ENCODE measurements at places on chromosomes 11 and 22.

GRCh38 chr11:102560555-102561011 is 30.0 kb upstream of the MMP7 start:
- no peak for DNase-seq

DNA sequence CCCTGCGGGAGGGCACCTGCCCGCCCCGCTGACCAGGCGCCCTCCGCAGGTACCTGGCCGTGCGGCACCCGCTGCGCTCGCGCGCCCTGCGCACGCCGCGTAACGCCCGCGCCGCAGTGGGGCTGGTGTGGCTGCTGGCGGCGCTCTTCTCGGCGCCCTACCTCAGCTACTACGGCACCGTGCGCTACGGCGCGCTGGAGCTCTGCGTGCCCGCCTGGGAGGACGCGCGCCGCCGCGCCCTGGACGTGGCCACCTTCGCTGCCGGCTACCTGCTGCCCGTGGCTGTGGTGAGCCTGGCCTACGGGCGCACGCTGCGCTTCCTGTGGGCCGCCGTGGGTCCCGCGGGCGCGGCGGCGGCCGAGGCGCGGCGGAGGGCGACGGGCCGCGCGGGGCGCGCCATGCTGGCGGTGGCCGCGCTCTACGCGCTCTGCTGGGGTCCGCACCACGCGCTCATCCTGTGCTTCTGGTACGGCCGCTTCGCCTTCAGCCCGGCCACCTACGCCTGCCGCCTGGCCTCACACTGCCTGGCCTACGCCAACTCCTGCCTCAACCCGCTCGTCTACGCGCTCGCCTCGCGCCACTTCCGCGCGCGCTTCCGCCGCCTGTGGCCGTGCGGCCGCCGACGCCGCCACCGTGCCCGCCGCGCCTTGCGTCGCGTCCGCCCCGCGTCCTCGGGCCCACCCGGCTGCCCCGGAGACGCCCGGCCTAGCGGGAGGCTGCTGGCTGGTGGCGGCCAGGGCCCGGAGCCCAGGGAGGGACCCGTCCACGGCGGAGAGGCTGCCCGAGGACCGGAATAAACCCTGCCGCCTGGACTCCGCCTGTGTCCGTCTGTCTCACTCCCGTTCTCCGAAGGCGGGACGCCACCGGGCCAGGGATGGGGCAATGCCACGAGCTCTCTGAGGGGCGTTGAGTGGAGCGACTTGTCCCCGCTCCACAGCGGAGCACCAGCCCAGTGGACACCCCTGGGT is 1.8 kb downstream of the GALR3 start:
- no peak for DNase-seq

- no peak for DNase-seq
Measured at GRCh38 chr11:86148345-86148747, 79.5 kb upstream of the PICALM start.

GRCh38 chr11:75453916-75454655 is 21.1 kb upstream of the KLHL35 start:
- DNase-seq = no peak

GRCh38 chr22:23514322-23515038 is 65.6 kb downstream of the IGLL1 start:
- DNase-seq = no peak

DNA sequence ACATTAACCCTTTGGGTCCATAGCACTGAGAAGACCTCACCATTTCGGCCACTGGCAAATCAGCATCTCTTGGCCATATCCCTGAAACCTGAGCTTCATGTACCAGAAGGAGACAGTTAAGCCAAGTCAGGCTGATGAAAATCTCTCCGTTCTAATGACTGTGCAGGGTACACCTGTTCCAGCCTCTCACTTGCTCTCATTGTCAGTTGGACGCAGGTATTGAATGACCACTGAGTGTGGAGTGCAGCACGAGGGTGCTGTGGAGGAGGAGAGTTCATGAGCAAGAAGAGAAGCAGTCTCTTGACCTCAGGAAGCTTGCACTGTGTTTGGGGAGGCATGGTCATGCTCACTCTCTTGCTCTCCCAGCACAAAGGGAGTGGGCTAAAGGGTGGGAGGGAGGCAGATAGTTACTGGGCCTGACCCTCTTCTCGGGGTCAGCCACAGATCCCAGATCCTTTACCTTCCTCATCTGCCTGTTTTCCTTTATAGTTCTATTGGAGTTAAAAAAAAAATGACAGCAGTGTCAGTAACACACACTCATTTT is 65.2 kb downstream of the ZBTB16 start:
- DNase-seq = no peak

DNA sequence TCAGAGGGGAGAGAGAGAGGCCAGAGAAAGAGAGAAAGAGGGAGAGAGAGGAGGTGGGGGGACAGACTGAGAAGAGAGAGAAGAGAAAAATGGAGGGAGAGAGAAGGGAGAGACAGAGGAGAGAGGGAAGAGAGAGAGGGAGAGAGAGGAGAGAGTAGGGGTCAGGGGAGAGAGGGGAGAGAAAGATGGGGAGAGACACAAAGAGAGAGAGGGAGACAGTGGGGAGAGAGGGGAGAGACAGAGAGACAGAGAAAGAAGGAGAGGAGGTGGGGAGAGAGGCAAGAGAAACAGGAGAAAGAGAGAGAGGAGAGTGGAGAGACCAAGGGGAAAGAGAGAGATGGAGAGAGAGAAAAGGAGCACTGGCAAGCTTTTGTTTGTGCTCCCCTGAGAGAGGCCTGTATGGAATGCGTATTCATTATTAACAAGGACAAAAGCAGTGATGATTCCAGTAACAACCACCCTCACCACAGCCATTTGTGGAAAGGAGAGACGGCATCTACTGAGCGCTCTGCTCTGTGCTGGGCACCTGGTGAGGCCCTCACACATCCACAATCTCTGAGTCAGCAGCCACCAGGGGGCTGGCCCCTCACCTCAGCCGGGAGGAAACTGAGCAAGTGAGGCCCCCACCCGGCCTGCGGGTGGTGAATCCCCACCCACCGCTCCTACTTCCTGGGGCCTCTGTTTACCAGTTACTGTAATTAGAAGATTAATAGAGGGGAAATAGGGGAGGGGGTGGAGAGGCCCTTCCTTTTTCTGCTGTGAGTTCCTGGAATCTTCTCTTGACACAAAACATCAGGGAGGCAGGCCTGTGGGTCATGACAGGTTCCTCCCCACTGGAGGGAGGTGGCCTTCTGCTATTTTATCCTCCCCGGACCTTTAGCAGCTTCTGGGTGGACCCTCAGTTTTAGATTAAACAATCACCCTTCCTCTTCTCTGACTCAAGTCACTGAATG is 14.6 kb upstream of the MIAT start:
- peak; percentile 75 for DNase-seq

- DNase-seq = no peak
Measured at GRCh38 chr11:96241331-96241841, 101.6 kb downstream of the MAML2 start.

GRCh38 chr22:38923463-38924346 is 33.7 kb upstream of the APOBEC3A start:
- DNase-seq = no peak

GRCh38 chr11:12757416-12757815 is 83.2 kb downstream of the TEAD1 start:
- no peak for DNase-seq

DNA sequence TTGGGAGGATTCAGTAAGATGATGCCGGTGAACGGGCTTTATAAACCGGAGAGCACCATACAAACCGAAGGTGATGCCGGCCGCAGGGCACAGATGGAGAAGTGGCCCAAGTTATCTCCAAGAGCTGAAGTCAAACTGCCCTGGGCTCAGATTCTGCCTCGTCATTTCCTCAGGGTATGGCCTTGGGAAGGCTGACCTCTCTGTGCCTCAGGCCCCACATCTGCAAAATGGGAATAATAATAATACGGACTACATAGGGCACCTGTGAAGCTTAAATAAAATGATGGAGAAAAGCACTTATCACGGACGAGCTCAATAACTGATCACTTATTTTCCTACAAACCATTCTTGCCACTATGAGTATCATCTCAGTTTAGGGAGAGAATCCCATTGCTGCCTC is 29.9 kb downstream of the DSCAML1 start:
- DNase-seq = no peak

- no peak for DNase-seq
Measured at GRCh38 chr11:133950874-133951326, 5.9 kb downstream of the IGSF9B start.

- DNase-seq = no peak
Measured at GRCh38 chr11:1217151-1217550, 5.7 kb upstream of the MUC5B start.

GRCh38 chr11:73347067-73347466 is 29.1 kb upstream of the RELT start:
- no peak for DNase-seq

DNA sequence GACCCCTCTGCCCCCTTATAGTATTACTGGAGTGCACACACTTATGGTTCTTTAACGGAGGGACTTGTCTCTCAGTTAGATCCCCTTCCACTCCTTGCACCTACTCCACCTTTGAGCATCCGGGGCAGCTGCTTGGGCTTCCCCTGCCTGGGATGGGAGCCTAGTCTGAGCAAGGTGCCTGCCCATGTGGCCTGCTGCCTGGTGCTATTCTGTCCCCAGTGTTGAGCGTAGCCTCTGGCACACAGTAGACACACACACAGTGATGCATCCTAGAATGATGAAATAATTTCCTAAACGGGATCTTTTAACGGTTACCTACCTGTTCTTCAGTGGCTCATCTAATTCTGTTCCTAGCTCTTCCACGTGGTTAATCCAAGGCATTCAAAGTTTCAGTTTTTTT is 22.4 kb downstream of the PPFIA1 start:
- DNase-seq = no peak

DNA sequence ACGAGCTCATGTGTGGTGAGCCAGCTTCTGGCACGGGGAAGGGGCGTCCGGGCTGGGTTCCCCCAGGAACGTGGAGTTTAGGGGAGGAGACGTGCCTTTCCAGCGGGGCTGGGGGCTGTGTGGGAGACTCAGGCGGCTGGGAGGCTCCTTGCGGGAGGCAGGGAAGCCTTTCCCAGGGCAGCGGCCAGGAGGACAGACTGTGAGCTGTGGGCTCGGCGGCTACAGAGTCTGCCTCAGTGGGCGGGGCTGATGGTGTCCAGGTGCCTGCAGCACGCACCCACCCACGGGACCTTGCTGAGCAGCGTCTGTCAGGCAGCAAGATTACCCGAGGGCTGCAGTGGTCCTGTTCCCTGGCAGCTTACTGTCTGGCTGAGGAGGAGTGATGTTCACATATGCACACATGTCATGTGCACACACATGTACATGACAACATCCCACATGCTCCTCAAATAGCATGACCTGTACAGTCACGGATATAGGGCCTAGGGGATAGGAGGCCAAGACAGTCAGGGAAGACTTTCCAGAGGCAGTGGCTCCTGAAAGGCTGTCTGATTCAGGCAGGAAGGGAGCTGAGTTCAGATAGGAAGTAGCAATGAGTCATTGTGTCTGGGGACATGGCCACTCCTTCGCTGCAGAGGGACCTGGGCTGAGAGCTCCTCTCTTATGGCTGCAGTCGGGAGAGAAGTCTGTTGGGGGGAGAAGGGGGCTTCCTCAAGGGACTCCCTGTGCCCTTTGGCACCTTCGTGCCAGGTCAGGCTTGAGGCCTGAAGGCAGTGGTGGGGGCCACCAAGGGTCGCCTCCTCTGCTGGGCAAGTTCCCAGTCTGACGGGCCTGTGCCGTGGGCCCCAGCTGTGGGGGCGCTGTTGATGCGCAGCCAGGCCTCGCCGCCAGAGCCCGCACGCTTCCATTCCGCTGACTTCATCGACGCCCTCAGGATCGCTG is 23.3 kb upstream of the PPP6R3 start:
- no peak for DNase-seq

DNA sequence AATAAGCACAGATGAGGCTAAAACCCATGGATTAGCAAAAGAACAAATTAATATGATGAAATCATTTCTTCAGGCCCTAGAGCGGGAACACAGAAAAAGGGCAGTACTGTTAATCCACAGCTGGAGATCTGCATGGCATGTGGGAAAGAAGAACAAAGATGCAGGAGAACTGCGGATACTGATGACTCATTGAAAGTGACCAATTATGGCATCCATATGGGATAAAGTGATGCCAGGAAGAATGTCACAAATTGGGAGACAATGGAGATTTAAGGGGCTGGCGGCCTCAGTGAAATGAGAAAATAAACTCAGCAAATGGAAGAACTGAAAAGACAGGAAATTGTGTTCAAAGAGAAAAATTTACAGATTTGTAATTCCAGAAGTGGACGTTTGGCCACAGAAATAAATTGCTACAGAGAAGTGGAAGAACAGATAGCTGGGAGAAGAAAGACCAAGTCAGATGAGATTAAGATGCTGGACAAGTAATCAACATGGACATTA is 39.4 kb downstream of the SIK3 start:
- DNase-seq = no peak

DNA sequence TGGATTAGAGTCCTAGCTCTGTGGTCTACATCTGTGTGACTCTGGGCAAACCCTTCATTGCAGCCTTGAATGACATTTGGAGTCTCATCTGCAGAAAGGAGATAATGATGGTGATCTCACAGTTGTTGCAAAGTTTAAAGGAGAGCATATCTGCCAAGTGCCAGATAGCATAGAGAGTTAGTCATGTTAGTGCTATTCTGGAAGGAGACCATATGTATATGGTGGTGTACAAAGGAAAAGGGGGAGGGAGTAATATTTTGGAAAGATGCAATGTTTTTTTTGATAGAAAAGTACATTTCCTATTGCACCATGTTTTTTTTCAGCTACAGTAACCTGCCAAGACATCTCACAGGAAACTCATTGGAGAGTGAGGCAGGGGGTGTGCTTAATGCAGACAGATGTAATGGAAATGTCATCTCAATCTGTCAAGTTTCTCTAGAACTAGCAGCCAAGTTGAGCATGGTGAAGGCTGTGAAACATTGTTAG is 92.1 kb upstream of the NARS2 start:
- no peak for DNase-seq

DNA sequence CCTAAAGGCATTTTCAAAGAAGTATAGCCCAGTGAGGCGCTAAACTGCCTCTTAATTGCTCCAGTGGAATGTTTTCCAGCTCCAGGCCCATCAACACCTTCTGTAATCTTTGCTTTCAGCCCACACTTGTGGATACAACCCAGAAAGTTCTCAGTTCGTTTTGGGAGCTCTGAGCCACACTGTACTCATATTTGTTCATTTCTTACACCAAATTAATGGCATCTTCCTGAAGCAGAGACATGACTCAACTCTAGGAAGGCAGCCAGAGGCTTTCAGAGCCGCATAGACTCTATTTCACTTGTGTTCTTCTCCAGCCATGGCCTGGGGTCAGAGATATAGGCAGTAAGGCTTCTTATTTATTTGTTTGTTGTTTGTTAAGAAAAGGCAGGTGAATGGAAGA is 175.5 kb upstream of the NCAM1 start:
- DNase-seq = no peak

- DNase-seq = no peak
Measured at GRCh38 chr11:21811572-21811971, 381.3 kb upstream of the ANO5 start.

DNA sequence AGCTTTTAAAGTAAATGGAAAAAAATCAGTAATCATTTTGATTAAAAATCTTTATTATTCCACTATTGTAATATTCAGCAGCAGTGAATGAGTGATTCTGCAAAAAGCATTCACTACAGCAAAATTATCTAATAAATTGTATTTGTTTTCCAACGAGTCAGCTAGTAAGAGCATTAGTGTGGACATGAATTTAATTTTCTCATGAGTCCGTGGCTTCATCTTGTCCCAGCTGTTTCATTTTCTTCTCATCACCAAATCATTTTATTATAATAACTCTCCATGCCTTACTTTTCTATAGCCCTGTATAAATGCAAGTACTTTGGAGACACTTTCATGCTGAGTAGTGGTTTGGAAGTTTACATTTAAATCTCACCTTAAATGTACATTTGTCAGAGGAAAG is 66.2 kb downstream of the FANCF start:
- DNase-seq = no peak

Measured in stimulated activated CD4-positive, alpha-beta T cell treated with anti-CD3 and anti-CD28 coated beads, Interleukin-4, amount 100 ng/mL, for 48 hours (primary cell).